Breast epithelium (tissue), 4 donors: ENCODE measurements at places on chromosomes 4 and X. TPM values are rescaled to one million over a fixed set of nuclear protein-coding genes. Genes with fewer than 3 reads are reported as not detected.

- DNase-seq: no peak
Observed at GRCh38 chr4:152200511-152201333, 335.2 kb downstream of the FBXW7 start.

GRCh38 chr4:15479913-15480185, 10.2 kb downstream of the CC2D2A start:
- no peak for DNase-seq

DNA sequence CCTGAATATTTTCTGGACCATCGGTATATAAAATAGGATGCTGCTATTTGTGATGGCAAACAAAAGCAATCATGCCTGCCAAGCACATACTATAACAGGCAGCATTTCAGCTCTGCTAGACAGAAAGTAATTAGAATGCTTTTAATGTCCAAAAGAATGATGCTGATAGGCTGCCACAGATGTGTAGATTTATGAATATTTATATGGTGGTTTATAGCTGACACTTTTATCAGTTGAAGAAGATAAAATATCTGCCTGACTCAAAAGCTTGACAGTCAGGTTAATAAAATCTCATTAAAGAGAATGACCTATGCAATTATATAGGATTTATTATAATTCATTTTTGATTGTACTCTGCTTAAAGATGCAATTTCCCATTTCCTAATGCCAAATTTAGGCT, 4.0 kb downstream of the BEND4 start:
- DNase-seq: no peak

GRCh38 chr4:168781926-168782325, 228.1 kb downstream of the CBR4 start:
- no peak for DNase-seq

DNA sequence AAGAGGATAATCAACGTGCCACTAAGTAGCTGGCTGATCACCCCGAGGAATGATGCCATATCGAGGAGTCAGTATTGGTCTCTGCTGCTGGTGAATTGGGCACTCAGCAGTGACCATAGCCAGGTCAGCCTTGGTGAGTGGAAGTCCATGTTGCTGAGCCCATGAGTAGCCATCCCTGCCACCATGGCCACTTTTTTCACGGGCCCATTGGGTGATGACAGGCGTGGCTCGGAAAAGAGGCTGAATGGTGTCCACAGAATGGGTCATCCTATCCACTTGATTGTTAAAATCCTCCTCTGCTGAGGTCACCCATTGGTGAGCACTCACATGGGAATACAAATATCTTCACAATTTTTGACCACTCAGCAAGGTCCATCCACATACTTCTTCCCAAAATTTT, 114.4 kb downstream of the UBE2NL start:
- DNase-seq: no peak

DNA sequence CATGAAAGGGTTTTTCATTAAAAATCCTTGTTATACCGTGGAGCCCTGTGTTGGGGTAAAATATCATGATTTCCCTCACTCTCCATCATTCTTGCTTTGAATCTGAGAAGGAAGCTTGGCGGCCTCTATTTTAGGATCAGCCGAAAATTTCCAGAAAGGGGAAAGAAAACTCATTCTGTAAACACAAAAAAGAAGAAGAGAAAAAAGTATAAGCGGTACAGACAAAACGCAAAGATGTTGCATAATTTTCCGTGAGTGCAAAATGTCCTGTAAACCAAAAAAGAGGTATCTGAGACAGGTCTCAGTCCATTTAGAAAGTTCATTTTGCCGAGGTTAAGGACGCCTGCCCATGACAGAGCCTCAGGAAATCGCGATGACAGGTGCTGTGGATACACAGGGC, 5.3 kb downstream of the CSF2RA start:
- DNase-seq: no peak

- no peak for DNase-seq
Observed at GRCh38 chrX:17030580-17031270, 84.3 kb downstream of the REPS2 start.

DNA sequence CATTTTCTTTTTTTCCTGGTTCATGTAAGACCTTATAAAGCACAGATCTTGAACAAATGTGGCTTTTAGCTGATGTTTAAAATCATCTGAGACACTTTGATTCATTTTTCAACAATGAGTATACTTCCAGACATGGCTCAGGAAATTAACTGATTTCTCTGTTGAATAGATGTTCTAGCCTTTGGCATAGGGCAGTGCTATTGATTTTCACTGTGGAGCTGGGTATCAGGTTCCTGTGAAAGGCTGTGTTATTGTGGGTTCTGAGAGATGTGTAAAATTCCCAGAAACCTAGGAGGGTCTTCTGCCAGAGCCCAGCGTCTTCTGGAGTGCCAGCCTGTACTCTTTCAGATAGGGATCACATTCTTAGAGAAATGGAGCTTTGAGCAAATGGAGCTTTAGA, 278.9 kb downstream of the EPHA5 start:
- no peak for DNase-seq

- DNase-seq: no peak
Observed at GRCh38 chr4:168152837-168153500, 60.6 kb downstream of the ANXA10 start.

GRCh38 chrX:17814059-17814458, 47.0 kb downstream of the RAI2 start:
- no peak for DNase-seq

DNA sequence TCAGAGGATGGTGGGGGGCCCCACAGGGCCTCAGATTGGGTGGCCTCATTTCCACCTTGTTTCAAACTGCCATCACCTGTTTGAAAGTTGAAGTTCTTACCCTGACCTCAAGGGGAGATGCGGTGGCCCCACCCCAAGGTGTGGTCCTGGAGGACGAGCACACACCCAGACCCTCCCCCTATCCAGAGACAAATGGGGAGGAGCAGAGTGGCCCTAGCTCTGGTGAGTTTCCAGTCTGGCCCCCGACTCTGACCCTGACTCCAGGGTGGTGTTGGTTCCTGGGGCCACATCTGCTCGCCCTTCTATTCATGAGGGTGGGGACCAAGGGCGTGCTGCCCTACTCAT, 36.3 kb upstream of the ADRA2C start:
- DNase-seq: no peak

DNA sequence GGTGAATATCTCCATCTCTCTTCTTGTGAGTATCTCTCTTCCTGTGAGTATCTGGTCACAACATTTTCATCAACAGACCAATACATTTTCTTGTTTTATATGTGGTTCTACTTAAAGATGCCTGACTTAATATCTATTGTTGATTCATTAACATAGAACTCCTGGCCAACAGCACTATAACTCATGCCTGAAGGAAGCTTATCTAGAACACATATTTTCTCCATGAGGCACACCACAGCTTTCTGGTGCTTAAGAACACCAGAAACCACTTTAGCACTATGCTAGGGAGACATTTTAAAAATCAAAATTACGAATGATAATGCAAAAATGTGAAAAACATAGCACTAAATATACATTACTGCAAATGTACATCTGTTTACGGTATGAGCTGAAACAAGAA, 190.4 kb downstream of the GABRB1 start:
- DNase-seq: no peak

Gene ZNF157
- 0.29 TPM for total RNA-seq

Gene GPR173
- 0.96 TPM for total RNA-seq

Gene GABRG1
- not detected for total RNA-seq

Gene FRG2
- not detected for total RNA-seq

Gene AWAT1
- total RNA-seq: not detected
